ENCODE measurements at places on chromosomes 4 and X.

- no peak for DNase-seq
Observed at GRCh38 chrX:24282381-24283126, 31.3 kb downstream of the SUPT20HL2 start.

DNA sequence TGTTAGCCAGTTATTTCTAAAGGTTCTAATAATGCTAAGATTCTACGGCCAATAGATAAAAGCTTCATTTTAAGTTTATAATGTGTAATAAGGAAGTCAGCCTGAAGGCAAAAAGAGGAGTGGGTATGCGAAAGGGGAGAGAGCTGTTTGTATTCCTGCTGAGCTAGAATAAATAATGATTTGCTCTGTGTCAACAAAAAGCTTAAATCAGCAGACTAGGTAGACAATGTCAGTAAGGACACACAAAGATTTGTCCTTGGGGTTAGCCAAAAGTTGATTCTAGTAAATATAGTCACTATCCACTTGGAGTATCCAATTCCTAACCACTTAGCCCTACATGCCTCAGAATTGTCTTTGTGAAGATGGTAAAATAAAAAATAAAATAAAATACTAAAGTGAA is 90.3 kb upstream of the GRIA3 start:
- no peak for DNase-seq

- no peak for DNase-seq
Observed at GRCh38 chr4:25178838-25179261, 18.6 kb upstream of the SEPSECS start.

DNA sequence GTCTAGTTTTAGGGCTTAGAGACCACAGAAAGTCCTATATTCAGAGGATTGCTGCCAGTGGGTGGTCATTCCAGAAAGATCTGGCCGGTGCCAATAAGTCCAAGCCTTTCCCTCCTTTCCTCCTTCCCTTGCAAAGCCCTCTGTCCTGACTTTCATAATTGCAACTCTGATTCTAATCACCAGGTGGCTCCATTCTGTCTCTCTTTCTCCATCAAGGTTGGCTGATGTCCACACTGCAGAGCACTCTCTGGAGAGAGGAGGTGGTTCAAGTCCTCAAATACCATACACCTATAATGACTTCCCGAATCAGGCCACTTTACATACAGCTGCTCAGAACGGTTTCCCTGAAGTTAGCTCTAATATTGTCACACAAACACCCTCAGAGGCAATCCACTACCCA is 22.4 kb upstream of the ARMCX4 start:
- no peak for DNase-seq

DNA sequence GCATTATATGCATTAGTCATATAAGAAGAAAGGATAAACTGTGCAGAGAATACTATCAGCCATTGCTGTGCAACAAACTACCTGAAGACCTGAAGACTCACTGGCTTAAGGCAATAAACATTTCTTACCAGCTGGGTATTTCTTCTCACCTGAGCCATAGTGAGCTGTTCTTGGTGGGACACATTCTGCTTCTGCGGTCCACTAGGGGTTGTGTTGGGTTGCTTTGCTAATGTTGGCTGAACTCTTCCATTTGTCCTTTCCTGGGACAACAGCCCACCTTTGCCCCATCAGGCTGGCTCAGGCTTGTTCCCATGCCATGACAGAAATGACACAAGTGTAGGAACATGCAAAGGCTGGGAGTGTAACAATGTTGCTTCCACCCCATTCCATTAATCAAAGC is 388.6 kb downstream of the PCDH7 start:
- no peak for DNase-seq

DNA sequence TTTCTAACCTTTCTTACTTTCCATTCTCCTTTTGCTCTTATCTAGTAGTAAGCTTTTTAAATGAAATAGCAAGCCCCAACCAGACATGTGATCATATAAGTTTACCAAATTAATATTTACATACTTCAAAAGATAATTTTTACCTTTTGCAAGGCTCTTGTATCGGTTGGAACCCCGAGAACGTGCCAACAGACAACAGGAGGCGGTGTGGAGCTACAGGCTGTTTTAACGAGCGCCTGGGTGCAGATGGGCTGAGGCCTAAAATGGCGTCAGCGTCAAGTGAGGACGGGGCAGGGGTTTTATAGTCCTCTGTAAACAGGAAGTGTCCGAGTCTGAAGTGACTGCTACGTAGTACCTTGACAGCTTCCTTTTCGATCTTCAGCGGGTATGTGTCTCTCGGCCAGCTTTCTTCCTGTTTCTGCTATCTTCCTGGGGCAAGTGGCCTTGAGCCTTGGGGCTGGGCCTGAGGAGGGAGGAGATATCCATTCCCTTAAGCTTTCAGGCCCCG is 342.7 kb downstream of the GALNTL6 start:
- no peak for DNase-seq

DNA sequence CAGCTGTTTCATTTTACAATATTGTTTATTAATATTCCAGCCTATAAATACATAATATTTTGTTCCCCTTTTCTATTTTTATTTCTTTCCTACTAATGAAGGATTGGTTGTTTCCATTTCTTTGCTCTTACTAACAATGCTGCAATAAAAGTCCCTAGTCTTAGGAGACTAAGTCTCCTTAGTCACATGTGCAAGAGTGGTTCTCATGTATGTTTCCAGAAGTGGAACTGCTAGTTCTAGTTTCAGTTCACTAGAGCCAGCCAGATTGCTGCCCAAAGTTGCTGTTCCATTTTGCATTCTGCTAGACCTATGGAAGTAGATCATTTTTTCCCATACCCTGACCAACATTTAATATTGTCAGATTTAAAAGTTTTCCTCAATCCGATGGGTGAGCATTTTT is 44.3 kb downstream of the CNGA1 start:
- DNase-seq, result no peak

DNA sequence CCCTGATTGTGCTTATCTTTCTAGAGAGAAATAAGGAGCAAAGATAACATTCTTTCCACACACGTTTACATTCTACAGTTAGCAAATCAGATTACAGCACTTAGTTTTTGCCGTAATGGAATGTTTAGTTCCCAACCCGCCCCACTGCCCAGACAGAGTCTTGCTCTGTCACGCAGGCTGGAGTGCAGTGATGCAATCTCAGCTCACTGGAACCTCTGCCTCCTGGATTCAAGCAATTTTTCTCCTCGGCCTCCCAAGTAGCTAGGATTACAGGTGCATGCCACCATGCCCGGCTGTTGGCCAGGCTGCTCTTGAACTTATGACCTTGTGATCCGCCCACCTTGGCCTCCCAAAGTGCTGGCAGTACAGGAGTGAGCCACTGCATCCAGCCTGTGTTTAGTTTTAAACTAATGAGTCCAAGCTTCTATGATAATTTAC is 8.4 kb upstream of the PRPS1 start:
- no peak for DNase-seq

GRCh38 chr4:5112333-5113095 is 61.2 kb downstream of the STK32B start:
- DNase-seq, result no peak

- DNase-seq, result no peak
Observed at GRCh38 chr4:172412851-172413580, 599.8 kb downstream of the GALNTL6 start.

DNA sequence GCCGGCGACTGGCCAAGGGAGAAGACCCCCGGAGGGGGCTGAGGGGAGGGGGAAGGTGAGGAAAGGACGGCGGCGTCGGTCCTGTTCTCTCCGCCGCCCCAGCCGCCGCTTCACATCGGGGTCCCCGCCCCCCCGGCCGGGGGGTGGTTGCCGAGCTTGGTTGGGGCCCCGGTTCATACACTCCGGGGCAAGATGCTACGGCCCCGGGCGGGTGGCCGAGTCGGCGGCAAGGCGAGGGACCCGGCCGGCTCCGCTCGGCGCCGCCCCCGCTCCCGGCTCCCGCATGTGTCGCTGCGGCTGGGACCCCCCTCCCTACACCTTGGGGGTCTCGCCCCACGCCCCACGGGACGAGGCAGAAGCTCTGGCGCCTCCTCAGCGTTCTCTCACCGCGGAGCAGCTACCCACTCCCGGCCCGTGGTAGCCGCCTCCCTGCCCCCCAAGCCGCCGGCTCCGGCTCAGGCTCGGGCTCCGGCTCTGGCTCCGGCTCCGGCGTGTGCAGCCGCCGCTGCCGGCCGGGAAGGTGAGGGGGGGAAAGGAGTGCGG is 461 bp downstream of the FBXW7 start:
- DNase-seq, result peak; percentile 39

DNA sequence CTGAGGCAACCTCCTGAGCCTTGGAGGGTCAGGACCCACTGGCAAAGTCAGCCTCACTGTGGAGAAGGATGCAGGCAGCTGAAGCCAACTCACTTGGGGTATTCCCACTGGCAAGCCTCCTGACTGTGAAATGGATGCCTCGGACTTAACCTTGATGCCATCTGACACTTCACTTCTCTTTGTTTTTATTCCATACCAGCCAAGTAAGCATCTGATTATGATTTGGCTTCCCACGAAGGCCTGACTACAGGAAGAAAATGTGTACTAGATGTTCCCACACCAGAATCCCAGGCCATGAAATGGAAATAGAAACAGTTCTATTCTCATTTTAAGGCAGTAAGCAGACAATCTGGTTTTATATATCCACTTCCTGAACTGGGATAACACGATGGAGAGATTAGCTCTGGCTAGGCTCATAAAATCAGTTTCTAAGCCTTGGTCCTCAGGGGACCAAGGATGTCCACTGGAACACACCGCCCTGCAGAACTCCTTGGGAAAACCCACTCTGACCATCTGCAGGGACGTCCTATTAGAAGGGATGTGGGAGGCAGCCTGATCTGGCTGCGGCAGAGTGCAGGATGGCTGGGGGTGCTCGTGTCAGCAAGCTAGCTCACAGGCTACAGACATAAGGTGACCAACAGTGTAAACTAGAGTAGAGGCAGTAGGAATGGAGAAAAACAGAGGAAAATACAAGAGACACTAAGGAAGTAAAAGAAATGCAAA is 89.3 kb downstream of the TSPAN5 start:
- DNase-seq, result no peak

DNA sequence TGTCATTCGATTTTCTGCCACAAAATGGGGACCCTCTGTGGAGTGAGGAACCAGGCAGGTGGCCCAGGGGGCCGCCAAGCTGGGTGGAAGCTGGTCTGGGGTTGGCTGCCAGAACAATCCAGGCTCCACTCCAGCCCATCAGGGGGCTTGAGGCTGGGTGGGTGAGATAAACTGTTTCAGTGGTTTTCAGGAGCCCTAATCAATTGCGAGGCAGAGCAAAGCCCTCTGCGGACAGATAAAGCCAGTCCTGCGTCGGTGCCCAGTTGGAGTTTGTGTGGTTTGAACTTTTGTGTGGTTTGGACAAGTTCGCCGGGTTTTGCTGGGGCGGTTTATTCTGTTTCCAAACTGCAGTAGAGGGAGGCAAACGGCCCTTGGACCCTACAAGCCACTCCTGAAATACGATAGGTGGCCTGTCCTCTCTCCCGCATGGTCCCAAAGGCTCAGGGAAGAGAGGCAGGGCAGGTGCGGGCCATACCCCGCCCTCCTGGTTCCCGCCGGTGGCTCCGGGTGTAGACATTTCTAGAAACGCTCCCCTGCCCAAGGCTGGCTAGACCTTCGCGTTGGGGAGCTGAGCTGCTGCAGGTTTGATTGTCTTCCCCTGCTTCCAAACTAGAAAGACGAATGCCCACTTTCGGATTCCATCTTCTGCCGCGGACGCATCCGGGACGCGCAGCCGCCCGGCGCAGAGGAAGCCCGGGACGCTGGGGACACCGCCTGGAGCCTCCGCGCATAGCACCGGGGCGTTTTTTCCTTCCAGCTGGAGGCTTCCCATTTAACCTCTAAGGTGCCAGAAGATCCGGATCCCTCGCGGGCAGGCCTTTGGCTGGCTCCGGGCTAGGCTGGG is 169.0 kb upstream of the BCOR start:
- peak; percentile 68 for DNase-seq

DNA sequence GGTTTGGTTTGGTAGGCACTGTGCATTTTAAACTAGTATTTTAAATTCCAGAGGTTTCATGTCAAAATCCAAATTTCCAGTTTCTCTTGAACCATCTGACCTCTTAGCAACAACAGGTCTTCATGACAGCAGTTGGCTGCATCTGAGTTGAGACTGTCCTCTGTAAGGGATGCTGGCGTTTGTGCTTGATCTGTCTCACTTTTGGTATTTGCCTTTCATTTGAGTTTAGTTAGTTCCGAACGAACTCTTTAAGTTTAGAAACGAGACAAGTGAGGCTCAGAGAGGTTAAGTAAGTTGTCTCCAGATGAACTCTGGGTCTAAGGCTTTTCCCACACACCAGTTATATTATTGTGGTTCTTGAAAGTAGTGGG is 29.1 kb downstream of the SPARCL1 start:
- no peak for DNase-seq

DNA sequence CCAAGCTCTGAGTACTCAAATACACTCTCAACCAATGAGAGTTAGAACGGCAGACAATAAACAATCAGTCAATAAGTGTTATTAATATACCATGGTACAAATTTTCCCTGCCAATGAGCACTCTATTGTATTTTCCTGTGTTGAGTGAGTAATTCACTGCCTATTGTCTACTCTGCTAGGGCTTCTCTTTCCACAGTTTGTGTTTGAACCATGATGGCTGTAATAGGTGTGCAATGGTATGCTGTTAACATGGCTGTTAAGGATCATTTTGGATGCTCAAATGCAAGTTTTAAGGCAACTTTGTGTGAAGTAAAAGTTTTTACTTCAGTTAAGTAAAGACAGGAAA is 41.2 kb downstream of the RPS6KA3 start:
- no peak for DNase-seq

DNA sequence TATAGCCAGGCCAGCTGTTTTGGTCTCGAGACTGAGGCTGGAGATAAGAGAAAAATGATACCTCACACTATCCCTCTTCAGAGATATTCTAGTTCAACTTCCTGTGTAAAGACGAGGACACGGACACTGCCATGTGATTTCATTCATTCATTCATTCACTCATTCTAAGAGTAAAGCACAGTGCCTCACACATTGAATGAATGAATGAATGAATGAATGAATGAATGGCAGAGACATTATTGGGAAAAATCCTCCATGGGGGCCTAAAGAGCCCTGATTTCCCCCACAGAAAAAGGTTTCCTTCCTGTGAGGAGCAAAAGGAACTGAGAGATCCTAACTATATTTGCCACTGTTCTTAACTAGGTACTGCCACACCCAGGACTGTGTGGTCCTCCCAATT is 183.4 kb upstream of the MAP3K15 start:
- no peak for DNase-seq

GRCh38 chr4:146442801-146443200 is 78.9 kb downstream of the SLC10A7 start:
- DNase-seq, result no peak

GRCh38 chr4:6901669-6902317 is 7.8 kb upstream of the TBC1D14 start:
- DNase-seq, result no peak

GRCh38 chr4:140153419-140153717 is 616 bp downstream of the MAML3 start:
- DNase-seq, result no peak

DNA sequence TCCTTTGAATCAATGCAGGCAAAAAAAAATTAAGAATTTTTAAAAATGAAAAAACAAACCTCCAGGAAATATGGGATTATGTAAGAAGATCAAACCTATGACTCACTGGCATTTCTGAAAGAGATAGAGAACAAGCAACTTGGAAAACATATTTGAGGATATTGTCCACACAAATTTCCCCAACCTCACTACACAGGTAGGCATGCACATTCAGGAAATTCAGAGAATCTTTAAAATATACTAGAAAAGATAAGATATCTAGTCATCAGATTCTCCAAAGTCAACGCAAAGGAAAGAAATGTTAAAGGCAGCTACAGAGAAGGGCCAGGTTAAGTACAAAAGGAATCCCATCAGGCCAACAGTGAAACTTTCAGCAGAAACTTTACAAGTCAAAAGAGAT is 85.6 kb downstream of the ANTXR2 start:
- DNase-seq, result no peak

GRCh38 chr4:69057620-69058409 is 38.5 kb upstream of the UGT2B7 start:
- DNase-seq, result no peak

All from stimulated activated CD4-positive, alpha-beta T cell treated with anti-CD3 and anti-CD28 coated beads, Interleukin-2, amount 100 ng/mL, for 24 hours (primary cell).